Stimulated activated CD4-positive, alpha-beta T cell treated with anti-CD3 and anti-CD28 coated beads, TNF-alpha, amount 100 ng/mL, for 24 hours (primary cell): ENCODE measurements at places on chromosomes 1 and 21.

- DNase-seq: no peak
These were observed 41.3 kb upstream of the H6PD start for GRCh38 chr1:9193233-9193625.

DNA sequence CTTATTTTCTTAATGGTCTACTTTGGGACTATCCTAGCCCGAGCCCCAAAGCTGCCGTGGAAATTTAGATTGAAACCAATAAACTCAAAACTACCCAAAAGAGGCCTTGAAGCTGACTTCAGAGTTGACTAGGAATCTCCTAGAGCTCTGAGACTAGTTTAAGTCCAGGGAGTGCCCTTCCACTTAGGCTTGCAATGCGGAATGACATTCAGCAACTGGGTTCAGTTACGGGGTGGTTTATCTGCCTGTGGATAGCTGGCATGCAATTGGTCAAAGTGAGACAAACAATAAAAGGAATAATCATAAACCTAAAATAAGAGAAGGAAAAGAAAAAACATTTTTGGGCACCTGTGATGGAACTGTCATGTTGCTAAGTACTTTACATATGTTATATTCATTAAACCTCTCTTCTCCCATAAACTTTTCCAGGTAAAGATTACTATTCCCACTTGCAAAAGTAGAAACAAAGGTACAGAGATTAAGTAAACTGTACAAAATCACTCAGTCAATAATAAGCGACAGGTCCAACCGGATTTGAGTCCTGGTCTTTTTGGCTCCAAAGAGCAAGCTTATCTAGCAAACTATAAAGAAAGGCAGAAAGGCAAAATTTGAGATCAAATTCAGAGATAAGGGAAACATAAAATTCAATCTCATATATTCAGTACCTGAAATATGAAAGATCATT lies 56.5 kb downstream of the GPATCH2 start:
- no peak for DNase-seq

GRCh38 chr1:193042766-193043691 lies 16.1 kb downstream of the UCHL5 start:
- no peak for DNase-seq

DNA sequence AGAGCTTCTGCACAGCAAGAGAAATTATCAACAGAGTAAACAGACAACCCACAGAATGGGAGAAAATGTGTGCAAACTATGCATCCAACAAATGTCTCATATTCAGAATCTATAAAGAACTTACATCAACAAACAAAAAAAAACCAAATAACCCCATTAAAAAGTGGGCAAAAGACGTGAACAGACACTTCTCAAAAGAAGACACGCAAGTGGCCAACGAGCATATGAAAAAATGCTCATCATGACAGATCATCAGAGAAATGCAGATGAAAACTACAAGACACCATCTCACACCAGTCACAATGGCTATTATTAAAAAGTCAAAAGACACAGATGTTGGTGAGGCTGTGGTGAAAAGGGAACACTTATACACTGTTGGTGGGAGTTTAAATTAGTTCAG lies 257.0 kb downstream of the GRIK1 start:
- DNase-seq: no peak

DNA sequence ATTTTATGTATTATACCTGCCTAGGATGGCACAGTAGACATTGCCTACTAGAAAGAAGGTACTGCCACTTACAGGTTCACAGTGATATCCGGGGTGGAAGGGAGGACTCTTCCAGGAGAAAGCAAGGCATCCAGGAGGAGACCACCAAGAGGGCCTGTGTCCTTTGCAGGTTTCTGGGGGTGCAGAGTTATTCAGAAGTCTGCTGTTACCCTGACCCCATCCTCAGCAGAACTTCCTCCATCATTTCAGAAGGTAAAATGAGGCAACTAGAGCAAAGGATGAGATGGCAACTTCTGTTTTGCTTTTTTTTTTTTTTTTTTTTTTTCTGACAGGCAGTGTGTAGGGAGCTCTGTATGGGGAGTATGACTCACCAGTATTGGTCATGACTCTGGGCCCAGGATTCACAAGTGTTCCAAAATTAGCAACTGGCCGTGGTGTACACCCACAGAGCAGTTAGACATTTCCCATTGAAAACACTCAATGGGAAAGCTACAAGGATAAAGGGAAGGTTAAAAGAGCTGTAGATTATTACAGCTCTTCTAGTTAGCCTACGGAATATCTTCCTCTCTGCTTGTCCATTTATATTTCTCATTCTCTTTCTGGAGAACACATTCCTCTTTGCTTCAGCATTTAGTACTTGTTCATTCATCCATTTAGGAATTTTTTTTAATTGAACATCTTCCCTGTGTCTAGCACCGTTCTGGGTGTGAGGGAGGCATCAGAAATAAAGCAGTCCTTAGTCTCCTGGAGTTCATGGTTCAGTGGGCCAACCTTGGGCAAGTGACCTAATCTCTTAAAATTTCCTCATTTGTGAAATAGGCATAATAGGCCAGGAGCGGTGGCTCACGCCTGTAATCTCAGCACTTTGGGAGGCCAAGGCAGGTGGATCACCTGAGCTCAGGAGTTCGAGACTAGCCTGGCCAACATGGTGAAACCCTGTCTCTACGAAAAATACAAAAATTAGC lies 50.5 kb upstream of the PPP2R5A start:
- peak; percentile 21 for DNase-seq

DNA sequence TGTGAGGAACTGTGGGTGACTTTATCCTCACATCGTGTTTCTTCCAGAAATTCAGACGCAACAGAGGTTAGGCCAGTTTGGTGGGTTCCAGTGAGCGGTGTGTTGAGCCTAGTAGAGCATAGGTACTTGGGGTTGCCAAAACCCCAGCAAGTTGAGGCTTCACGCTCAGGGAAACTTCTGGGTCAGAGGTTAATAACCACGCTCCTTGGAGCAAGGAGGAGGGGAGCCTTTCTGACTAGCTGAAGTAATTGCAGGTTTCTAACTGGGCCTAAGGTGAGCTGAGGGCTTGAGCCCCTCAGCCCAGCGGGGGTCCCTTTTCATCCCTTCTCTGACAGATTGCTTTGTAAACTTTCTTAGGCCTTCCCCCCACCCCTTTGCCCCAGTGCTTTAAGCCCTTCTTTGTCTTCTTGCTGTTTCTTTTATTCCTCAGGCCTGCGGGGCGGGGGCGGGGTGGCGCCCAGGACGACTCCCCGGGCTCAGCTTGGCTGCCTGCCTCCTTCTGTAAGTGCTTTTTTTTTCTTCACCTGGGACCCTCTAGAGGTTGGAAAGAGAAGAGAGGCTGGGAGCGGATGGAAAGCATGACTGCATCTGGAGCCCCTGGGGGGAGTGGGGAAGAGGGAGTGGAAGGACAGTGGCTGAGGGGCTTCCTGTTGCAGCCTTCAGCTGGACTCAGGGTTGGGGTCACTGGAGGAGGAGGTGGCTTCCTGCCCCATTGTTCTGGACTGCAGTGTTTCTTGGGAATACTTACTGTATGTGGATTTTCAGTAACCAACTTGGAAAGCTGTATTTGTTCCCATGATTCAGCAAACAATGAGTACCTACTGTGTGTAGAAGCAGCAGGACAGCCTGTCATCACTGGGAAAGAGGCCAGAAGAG lies 1.3 kb upstream of the ZNF436 start:
- no peak for DNase-seq

GRCh38 chr1:232675260-232675659 lies 45.3 kb upstream of the SIPA1L2 start:
- no peak for DNase-seq
